Activated CD4-positive, CD25-positive, alpha-beta regulatory T cell treated with anti-CD3 and anti-CD28 coated beads, Interleukin-2, amount 50 U/mL, for 72 hours (primary cell): ENCODE measurements at places on chromosomes 1 and 21.

DNA sequence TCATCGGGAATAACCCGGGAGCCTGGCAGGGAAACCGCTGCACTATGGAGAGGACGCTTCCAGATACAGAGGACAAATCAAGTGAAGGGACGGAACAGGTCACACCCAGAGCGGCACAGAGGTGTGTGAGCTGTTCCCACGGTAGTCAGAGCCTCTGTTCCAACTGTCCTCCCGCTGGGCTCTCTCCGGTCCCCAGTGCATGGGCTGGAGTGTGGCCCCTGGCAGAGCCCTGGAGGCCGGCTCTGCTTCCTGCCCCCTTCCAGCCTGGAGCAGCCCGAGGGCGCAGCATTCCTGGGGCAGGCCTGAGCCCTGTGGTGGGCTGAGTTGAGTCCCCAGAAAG lies 11.9 kb upstream of the ZBTB21 start:
- DNase-seq: no peak

- no peak for DNase-seq
Measured at GRCh38 chr1:46480959-46481646, 8.5 kb upstream of the DMBX1 start.

DNA sequence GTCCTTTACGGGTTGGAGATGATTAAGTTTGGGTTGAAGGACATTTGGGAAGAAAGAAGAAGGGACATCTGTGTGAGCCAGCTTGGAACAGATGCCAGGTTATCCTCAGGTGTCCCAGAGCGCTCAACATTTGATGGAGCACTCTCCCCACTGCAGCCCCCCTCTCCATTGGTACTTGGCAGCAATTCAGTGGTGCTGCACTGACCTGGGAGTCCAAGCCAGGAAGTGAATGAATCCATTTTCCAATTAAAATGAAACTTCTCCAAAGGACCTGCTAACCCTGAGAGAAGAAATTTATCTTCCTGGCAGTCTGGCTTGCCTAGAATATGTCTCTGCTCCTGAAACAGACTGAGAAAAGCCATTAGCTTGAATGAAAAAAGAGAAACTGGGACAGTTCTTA lies 67.1 kb downstream of the FGGY start:
- DNase-seq: no peak

DNA sequence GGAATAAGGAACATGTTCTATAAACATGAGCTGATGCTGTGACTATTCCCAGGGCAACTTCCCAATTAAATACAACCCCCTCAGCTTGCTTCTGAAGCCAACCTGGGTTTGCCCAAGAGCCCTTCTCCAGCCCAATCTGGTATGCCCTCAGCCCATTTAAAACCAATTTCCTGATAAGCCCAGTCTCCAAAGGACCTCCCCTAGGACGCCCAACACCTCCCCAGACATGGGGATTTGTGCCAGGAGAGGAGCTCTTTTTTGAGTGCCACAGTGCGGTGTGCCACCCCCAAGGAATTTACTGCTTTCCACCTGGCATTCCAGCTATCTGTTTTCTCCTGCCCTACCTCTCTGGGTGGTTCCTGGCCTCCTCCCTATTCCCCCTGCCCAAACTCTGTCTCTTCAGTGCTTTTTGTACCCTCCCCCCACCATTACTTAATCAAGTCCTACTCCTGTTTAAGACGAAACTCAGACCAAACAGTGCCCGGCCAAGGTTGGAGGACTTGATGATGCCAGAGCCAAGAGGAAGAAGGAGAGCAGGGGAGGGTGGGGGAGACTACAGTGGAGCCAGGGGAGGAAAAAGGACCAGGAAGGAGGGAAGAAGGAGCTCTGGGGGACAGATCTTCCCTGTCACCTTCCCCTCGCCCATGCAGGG lies 11.4 kb upstream of the EFNA1 start:
- DNase-seq: no peak

GRCh38 chr1:221188458-221188857 lies 309.2 kb downstream of the HLX start:
- DNase-seq: no peak
